NCI-H524 treated with DMSO at 0.1 percent for 48 hours (cell line): ENCODE measurements at places on chromosomes 3 and 15.
A peak's percentile ranks its signal among the peaks of the same experiment; 100 is the strongest.

GRCh38 chr3:127342735-127343134 lies 54.9 kb upstream of the PRR20G start:
- no peak for DNase-seq

GRCh38 chr15:101323793-101324523 lies 28.9 kb upstream of the SNRPA1 start:
- no peak for DNase-seq

GRCh38 chr3:124960105-124960504 lies 25.6 kb upstream of the MUC13 start:
- DNase-seq = no peak

DNA sequence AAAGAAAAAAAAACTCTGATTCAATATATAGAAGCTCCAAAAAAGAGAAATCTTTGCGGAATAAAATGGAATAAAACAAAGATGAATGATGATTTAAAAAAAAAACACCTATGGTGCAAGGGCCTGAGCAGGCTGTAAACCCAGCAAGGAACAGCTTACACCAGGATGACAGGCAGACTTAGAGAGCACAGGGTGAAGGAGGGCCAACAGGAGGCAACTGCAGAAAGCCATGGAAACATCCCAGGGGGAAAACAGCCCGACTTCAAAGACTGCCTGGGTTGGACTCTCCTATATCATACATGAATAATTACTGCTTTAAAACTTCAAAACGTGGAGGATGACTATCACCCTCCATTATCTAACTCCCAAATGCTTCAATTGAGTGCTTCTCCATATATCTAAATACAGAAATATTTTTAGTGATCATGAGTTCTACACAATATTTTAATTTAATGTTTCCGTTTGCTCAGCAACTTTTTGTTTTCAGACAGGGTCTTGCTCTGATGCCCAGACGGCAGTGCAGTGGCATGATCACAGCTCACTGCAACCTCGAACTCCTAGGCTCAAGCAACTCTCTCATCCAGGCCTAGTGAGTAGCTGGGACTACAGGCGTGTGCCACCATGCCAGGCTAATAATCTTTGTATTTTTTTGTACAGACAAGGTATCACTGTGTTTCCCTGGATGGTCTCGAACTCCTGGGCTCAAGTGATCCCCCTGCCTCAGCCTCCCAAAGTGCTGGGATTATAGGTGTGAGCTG lies 456.2 kb downstream of the TBL1XR1 start:
- DNase-seq = no peak

- DNase-seq = no peak
Measured at GRCh38 chr3:48413086-48413485, 16.8 kb downstream of the PLXNB1 start.

DNA sequence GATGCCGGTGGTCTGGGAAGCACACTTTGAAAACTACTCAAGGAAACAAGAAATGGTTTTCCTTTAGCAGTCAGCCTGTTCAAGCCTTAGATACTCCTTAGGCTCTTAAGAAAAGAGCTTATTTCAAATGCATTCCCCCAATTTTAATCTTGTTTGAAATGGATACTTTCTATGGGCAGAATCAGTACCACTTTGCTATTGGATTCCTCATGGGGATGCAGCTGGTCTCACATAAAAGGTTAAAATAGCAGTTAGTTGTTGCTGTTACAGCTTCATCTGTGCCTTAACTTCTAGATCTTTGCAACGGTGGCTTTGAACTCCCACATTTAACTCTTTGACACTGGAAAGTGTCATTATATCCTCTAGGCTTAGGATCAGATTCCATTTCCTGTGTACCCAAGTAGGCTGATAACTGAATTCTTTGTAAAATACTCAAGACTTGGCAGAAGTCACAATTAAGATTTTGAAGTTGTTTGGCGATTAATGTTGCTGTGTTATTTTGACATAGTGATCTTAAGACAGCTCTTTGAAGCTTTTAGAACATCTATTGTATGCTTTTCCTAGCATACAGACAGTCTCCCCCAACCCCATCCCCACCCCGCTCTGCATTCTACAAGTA lies 2.2 kb downstream of the THBS1 start:
- DNase-seq = no peak

GRCh38 chr15:68819495-68820294 lies 1.0 kb downstream of the ANP32A start:
- peak; percentile 49 for DNase-seq

DNA sequence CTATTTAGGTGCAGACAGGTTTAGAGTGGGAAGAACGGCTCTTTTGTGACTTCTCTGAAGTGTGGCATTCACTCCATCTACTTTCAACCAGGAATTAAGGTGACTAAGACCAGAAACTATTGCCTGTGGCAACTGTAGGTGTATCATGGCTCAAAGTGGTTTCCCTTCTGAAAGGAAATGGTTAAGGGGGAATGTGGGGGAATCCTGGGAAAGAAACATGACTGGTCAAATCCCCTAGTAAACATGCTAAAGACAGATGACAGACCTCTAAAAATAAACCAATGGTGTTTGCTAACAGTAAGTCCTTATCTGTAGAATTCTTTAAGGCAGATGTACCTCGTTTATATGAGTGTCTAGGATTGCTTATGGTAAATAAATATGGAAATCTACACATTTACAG lies 56.9 kb downstream of the MEGF11 start:
- no peak for DNase-seq

DNA sequence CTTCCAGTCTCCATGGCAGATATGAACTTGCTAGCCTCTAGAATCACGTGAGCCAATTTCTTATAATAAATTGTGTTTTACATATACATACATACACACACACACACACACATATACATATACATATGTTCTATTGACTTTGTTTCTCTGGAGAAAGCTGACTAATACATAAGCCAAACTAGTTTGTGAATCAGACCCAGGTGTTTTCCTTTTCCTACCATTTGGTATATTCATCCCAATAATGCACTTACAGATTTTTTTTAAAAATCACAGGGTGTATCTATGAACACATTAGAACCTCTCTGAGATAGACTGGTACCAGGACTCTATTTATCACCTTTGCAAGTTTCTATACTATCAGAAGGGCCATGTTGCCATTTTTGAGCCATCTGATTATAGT lies 122.9 kb upstream of the KCNH8 start:
- no peak for DNase-seq

GRCh38 chr15:96166223-96167200 lies 164.0 kb upstream of the NR2F2 start:
- DNase-seq = no peak

- no peak for DNase-seq
Measured at GRCh38 chr15:94912760-94913159, 681.4 kb downstream of the MCTP2 start.

GRCh38 chr15:92074646-92075045 lies 221.1 kb downstream of the SLCO3A1 start:
- DNase-seq = no peak

GRCh38 chr3:141793476-141794260 lies 30.5 kb downstream of the GRK7 start:
- no peak for DNase-seq

DNA sequence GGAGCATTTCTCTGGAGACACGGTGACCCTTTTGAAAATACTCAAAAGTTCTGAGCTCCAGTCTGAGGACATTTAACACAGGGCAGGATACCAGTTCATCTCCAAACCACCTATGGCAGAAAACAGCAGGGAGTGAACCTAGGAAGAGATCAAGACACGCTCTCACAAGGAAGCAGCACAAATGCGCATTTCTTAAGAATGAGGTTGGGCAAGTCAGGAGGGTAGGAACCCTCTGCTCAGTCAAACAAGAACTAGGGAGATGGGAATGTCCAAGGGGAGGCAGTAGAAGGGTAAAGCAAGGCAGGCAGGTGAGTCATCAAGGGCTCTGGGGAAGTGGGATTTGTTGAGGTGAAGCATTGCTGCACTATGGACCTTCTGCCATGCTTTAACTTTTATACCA lies 60.3 kb upstream of the PSMD6 start:
- DNase-seq = no peak

- no peak for DNase-seq
Measured at GRCh38 chr3:113241292-113242095, 30.1 kb downstream of the BOC start.

- DNase-seq = no peak
Measured at GRCh38 chr15:71465131-71465955, 345.0 kb upstream of the NR2E3 start.

GRCh38 chr3:14744556-14744955 lies 69.6 kb downstream of the C3orf20 start:
- no peak for DNase-seq

GRCh38 chr15:101675796-101676582 lies 23.8 kb upstream of the TM2D3 start:
- DNase-seq = no peak

DNA sequence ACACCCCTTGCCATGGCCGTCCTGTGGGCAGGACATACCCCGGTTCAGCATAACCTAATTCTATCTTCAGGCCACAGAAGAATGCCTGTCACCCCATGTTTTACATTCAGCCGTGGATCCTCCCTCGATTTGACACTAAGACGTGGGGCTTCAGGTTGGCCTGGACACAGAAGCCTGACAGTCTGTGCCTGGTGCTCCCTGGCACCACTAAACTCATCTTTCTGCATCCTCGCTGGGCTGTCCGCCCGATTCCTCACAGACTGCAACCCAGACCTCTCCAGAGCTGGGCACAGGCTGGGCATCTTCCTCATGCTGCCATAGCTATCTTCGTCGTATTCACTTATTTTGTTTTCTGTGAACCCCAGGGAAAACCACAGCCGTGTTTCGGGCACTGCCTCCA lies 117.8 kb upstream of the IQSEC1 start:
- no peak for DNase-seq

GRCh38 chr15:77817434-77817833 lies 184.7 kb upstream of the LINGO1 start:
- no peak for DNase-seq

DNA sequence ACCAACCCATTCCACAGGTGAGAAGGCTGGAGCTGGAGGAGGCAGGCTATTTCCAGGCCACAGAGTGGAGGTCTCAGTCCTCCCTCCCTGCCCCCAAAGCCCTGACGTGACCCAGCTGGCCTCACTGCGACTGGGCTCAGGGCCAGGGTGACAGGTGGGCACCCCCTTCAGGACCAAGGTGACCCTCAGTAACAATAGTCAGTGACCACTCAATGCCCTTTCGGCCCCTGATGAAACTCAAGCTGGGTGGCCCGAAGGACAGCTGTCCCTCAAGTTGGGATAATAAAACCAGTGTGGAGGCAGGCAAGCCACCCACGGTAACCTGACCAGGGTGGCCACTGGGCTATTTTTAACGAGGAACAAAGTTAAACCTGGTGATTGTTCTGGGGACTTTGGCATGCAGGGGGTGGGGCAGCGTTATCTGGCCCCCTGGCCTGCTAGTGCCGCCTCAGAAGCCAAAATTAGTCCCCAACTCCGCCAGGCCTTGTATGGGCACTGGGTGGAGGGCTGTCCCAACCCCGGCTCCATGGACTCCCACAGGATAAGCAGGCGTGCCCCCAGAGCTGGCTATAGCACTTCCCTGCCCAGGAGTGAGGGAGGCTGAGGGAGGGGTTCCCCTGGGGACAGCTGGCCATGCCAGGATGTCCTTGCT lies 1.1 kb downstream of the TNNC1 start:
- DNase-seq = no peak

- no peak for DNase-seq
Measured at GRCh38 chr3:126581569-126581968, 22.8 kb upstream of the C3orf22 start.

DNA sequence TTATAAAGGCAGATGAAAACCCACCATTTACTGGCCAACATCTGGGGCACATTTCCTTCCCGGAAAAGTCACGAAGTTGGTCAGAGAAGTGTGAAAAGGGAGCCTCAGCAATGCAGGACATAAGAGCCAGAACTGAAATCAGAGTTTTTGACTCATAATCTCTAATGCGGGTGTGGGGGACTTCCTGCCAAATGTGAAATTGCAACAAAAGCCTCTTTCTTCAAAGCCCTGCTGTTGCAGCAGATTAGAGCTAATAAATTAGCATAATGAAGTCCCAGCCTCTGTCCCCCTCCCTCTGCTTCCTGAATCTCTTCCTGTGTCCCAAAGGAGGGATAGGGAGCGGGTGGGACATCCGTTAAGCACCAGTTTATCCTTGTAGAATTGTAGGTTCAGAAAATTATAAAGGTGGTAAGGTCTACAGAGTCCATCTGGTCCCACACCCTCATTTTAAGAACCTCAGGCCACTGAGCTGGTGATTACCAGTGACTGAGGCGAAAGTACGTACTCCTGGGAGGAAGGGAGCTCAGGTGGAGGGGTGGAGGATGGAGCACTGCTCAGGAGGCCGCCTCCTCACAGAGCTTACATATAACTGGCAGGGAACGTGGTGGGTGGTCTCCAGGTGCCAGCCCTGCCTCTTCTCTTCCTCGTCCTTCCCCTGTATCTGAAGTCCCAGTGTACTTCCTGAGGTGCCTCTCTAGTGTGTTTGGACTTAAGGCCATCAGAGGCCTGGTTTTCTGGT lies 35.0 kb downstream of the ST6GAL1 start:
- DNase-seq = peak; percentile 5

DNA sequence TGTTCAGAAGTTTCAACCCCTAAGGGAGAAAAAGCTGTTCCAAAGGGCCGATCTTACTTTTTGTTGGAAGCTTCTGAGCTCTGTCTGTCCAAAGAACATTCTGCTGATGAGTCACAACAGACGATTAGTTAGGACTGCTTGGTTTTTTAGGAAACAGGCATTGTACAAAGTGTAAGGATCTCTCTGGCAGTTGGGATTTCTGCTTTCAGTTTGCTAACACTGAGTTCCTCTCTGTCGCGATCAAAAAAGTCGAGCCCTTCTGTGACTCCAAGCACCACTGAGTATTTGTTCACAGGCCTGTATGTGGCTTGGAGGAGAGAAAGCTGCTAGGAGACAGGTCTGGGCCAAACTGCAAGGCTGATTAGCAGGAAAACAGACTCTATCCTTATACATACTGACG lies 91.8 kb upstream of the PFN2 start:
- no peak for DNase-seq

- DNase-seq = no peak
Measured at GRCh38 chr3:42277676-42278075, 11.7 kb upstream of the CCK start.

DNA sequence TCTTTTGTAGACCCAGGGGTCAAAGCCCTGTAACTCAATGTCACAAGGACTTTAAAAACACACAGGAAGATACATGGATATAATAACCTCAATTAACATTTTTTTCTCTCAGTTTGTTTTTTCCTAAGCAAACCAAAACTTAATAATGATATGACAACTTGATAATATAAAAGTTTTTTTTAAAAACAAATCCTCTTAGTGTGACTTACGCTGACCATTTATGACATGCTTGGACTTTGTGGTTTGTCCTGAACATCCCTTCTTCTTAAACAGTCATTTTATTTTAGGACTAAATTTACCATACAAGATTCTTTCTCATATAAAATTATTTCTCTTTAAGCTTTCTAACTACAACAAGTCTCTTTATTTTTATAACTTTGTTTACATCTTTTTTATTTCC lies 25.4 kb upstream of the FAM3D start:
- no peak for DNase-seq
